Skeletal muscle cell (primary cell): ENCODE measurements at places on chromosomes 3 and 15.

DNA sequence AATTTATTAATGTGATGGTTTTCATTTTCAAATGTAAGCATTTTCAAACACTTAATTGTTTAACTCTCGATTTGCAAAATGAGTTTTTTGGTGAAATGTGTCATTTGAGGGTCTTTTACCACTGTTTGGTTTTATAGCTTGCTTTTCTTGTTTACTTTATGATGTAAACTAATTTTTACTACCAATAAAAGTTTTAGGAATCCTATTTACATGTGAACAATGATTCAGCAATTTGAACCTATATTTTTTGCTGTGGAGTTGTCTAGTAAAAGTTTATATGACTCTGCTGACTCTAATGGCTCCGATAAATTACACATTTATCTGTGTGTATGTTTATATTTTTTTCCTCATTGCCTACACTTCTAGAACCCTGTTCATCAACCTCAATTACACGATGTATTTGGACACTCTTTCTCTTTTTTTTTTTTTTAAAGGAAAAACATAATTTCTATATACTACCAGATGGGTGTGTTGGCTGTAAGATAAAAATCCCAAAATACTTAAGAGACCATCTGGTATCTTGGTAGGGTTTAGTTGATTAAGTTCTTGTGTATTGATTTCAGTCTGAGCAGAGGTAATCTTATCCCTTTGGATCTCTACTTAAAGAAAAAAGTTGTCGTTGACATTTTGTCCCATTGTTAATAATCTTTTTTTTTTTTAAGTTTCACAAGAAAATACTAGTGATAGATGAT lies 89.5 kb downstream of the PTPRG start:
- no peak for DNase-seq

- no peak for DNase-seq
Measured at GRCh38 chr3:186932281-186933181, 2.2 kb downstream of the ST6GAL1 start.

GRCh38 chr3:108103886-108104797 lies 13.3 kb upstream of the CD47 start:
- no peak for DNase-seq

- DNase-seq = peak; percentile 80
Measured at GRCh38 chr3:188594139-188594538, 440.2 kb downstream of the LPP start.

GRCh38 chr15:88985547-88986393 lies 72.6 kb upstream of the MFGE8 start:
- no peak for DNase-seq

- no peak for DNase-seq
Measured at GRCh38 chr3:24139463-24140412, 194.7 kb downstream of the NR1D2 start.

DNA sequence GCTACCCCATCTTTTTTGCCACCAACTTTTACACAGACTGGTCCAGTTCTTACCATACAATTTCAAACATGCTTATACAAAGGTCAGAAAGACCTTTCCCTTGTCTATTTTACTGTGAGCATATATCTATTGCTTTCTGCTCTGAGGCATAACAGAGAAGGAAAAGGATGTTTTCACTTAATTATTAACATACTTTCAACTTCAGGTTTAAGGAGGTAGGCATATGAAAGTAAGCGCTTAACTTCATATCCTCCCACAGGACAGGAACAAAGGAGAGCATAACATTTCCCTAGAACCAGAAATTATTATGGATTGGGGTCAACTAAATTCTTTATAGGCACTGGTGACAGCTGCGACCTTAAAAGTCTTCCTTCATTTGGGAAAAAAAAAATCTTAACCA lies 1.1 kb downstream of the MYEF2 start:
- no peak for DNase-seq

DNA sequence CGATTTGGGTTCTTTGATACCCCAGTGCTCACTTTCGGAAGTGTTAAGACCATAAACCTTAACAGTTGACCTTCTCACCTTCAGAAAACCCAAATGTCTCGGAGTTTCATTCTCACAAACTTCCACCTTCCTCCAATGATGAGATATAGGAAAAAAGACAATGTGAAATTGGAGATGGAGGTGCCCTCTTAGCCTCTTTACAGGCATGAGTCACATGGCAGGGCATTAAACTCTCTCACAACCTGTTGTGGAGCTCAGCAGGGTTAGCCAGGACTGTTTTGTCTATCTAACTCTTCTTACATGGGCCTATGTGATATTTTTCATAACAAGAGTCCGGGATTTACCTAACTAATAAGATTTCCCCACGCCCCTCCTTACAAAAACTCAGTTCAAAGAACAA lies 10.7 kb downstream of the AGTR1 start:
- no peak for DNase-seq
